ENCODE measurements at places on chromosomes 1 and 21.
A peak's percentile ranks its signal among the peaks of the same experiment; 100 is the strongest.

- no peak for DNase-seq
Measured at GRCh38 chr1:204463125-204464060, 31.2 kb downstream of the PIK3C2B start.

DNA sequence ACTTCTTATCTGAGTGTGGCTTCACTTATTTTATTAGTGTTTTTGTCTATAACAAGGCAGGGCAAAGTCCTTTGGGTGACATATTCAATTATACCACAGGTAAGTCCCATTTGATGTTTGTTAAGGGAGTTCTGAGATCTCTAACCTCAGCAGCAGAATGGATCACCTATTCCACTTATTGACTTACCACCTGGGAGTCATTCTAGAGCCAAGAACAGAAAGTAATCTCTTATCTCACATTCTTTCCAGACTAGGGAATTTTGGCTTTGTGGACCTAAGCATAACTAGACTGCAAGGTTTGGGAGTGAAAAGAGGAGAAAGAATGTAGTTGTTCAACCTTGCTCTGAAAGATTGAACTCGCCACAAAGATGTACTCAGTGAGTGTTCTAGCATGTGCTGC is 13.2 kb downstream of the FNDC7 start:
- DNase-seq = no peak

- DNase-seq = no peak
Measured at GRCh38 chr1:159826441-159827101, at the start of gene SLAMF8. SLAMF8 (plus strand) TSS chr1:159826873; CDS start chr1:159826899, 26 bp downstream.

DNA sequence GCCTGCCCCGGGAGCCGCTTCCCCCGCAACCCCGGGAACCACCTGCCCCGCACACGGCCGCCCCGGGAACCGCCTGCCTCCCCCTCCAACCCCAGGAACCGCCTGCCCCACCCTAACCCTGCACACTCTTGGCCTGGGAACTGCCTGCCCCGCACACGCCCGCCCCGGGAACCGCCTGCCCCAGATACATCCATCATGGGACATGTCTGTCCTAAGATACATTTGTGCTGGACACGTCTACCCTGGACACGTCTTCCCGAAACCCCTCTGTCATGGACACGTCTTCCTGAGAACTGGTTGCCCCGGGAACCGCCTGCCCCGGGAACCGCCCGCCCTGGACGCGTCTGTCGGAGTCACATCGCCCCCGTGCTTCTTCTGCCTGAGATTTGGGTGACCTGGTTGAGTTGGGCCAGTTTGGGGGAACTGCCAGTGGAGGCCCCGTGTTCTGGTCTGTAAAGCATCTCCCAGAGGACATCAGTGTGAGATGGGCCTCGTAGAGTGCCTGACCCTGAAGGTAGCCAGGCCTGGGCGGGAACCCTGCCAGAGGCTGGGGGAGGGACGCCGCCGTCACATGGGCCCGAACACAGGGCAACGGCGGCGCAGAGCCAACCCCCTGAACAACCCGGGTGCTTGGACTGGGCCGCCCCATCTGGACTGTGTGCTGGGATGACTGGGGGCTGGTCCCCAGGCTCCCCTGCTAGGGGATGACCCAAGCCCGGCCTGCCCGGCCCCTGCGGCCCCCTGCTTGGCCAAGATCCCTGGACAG is 3.6 kb downstream of the PERM1 start:
- DNase-seq = no peak

GRCh38 chr21:39713905-39714304 is 31.1 kb upstream of the IGSF5 start:
- no peak for DNase-seq

DNA sequence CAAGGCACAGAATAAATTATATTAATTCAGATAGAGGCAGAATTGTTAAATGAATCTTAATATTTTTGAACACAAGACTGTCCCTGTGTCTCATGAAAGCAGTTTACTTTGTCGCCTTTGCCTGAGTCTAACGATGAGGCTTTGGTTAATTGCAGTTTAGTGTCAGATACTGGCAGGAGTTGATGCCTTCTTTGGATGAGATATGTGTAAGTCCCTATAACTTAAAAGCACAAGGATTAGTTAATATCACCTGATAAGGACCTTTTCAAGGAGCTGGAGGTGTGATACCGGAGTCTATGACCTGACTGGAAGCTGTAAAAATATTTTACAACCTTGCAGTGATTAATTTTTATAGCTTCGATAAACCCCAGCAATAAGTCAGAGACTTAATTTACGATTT is 2.0 kb upstream of the SIKE1 start:
- DNase-seq = no peak

GRCh38 chr1:172219966-172220365 is 200.5 kb upstream of the C1orf105 start:
- DNase-seq = no peak

DNA sequence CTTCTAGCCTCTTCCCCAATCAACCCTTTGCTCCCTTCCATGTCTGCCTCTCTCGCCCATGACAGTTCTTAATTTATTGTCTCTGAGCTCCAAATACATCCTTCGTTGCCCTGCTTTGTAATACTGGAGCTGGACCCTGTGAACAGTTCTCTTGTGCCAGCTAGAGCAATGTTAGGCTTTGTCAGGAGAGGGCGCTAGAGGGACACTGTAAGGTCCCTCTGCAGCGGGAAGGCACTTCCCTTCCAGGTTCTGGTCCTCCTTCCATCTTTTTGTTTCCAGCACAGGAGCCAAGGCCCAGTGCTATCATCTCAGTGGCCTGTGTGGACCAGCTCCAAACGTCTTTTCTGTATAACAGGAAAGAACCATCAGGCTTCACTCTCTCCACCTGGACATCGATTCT is 95.9 kb downstream of the PTPRU start:
- DNase-seq = peak; percentile 56
